ENCODE measurements at places on chromosomes 1 and 21.

DNA sequence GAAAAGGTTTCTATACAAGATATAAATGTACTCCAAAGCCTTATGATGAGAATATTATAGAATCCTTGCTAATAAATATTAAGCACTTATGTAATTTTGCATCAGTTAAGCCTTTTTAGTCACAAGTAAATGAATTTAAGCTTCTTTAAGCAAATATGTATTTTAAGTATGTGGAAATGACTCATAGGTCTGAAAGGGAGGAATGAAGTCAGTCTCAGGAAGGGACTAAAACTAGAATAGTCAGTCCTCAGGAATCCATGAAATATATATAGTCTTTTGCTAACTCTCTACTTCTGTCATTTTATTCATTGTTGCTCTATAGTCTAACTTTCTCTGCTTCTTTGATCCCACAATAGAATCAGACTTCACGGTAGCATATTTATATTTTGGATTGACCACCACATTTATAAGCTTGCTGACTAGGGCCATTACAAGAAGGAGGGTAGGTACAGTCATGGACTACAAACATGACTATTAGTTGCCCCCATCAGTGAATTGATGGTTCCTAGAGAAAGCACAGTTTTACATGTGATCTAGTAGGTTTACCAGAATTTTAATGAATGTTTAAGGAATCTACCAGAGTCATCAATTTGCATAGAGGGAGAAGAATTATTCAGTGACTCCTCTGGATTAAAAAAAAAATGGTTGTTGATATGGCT is 20.2 kb upstream of the RABGGTB start:
- peak; percentile 86 for DNase-seq

- DNase-seq: no peak
Measured at GRCh38 chr1:10155087-10155712, 55.2 kb upstream of the KIF1B start.

GRCh38 chr1:231679109-231679508 is 52.5 kb downstream of the DISC1 start:
- peak; percentile 5 for DNase-seq

DNA sequence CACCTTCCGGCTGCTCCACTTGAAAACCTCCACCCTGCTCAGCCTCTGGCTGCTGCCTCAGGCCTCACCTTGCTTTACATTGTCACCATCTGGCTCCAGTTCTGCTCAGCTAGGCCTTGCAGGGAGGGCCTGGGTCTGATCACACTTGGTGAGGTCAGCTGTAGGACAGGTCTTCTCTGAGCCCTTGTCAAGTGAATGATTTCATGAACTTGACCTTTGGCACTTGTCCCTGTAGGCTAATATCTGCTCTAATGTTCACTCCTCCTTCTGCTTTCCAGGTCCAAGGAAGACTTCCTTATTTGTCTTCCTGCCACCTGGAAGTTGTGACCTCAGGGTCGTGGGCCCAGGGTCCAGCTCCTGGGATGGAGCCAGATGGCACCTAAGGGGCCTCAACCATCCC is 41.4 kb downstream of the PTPRF start:
- DNase-seq: no peak

DNA sequence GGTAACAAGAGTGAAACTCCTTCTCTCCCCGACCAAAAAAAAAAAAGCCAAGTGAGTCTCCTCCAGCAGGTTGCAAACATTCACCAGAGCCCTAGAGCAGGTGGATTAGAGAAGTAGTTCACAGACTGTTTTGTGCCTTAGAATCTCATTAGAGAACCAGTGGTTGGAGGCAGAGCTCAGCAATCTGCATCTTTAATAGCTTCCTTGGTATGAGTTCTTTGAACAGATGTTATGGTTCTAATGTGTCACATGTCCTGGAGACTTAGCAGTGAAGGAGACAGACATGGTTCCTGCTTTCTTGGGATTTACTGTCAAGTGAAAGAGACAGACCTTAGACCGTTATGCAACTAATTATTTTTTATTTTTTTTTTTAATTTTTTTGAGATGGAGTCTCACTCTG is 26.8 kb downstream of the SESN2 start:
- no peak for DNase-seq

- DNase-seq: peak; percentile 43
Measured at GRCh38 chr1:18907021-18907916, 4.9 kb upstream of the ALDH4A1 start.

- DNase-seq: no peak
Measured at GRCh38 chr1:4407851-4408250, 246.6 kb upstream of the AJAP1 start.

GRCh38 chr1:143611159-143611558 is 360.6 kb downstream of the FAM72C start:
- no peak for DNase-seq

- no peak for DNase-seq
Measured at GRCh38 chr21:33149181-33149580, 79.2 kb downstream of the OLIG1 start.

DNA sequence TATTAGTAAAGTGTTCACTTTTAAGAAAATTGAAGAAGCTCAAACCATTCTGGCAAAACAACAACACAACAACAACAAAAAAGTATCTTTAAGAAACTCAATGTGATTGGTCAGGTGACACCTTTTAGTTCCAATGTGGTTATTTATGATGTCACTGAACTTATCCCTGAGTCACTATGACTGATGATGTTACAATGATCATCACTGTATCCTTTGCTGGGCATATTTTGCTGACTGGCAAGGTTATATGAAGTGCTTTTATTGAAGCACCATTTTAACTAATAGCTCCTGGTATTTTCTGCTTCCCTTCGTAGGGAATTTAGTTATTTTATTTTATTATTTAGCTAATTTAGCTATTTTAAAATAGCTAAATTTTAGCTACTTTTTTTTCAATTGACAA is at the start of gene TEX50:
TSS of gene TEX50 (plus strand) at position 223 of the 400 bp plus-strand sequence. CDS start 184 bp downstream, outside the sequence.
- no peak for DNase-seq

GRCh38 chr1:150389650-150390049 is 25.7 kb downstream of the RPRD2 start:
- peak; percentile 57 for DNase-seq

GRCh38 chr1:8754993-8755392 is 62.4 kb downstream of the RERE start:
- no peak for DNase-seq

GRCh38 chr1:150869683-150870082 is 6.7 kb downstream of the ARNT start:
- DNase-seq: no peak

DNA sequence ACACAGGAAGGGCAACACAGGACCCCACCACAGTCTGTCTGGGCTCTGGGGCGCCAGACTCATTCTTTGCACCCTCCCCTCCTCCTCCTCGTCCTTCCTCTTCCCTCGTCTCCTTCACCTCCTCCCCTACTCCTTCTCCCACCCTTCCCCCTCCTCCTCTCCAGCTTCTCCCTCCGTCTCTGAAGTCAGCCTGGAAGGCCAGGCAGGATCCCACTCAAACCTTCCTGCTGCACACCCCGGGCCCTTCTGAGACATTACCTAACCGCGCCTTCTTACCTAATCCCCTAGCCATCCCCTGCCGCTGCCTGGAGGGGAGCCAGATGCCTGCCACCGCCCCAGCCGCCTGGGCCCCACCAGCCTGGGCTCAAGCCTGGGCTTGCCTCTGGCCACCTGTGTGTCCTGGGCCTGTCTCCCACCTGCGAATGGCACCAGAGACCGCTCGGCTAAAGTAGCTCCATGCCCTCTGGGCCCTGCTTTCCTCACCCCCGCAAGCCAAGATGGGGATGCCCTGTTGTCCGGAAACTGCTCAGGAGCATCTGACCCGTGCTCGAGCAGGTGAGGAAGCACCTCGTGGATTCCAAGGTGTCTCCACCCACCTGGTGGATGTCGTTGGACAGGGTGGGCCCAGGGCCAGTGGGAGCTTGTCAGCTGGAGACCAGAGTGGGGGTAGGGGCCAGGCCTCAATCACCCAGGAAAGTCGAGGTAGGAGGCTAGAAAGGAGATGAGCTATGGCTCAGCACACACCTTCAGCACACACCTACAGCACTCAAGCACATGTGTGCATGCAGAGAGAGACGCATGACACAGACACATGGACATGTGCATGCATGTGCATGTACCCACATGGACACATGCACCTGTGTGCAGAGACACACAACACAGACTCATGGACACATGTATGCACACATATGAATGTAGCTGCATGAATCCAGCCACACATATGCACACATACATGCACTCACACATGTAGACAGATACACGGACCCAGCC is 31.9 kb downstream of the WNT9A start:
- DNase-seq: peak; percentile 82

- peak; percentile 90 for DNase-seq
Measured at GRCh38 chr1:67803380-67804279, 29.6 kb downstream of the GNG12 start.

DNA sequence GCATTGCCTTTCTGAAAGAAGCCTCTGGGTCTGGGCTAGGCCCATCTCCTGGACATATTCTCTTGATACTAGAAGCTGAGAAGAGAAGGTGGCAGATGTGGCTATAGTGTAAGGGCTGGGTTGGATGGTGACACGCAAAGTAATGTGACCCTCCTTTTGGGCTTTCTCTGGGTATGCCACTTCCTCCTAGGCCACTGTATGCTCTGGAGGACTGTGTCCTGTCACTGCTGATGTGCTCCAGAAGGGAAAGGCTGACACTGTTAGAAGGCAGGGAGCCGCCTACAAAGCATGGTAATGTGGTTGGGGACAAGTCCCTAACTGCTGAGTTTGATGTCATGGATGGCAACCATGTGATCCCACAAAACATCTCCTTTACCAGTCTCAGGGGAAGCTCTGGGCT is 112.1 kb downstream of the BCAR3 start:
- DNase-seq: no peak

DNA sequence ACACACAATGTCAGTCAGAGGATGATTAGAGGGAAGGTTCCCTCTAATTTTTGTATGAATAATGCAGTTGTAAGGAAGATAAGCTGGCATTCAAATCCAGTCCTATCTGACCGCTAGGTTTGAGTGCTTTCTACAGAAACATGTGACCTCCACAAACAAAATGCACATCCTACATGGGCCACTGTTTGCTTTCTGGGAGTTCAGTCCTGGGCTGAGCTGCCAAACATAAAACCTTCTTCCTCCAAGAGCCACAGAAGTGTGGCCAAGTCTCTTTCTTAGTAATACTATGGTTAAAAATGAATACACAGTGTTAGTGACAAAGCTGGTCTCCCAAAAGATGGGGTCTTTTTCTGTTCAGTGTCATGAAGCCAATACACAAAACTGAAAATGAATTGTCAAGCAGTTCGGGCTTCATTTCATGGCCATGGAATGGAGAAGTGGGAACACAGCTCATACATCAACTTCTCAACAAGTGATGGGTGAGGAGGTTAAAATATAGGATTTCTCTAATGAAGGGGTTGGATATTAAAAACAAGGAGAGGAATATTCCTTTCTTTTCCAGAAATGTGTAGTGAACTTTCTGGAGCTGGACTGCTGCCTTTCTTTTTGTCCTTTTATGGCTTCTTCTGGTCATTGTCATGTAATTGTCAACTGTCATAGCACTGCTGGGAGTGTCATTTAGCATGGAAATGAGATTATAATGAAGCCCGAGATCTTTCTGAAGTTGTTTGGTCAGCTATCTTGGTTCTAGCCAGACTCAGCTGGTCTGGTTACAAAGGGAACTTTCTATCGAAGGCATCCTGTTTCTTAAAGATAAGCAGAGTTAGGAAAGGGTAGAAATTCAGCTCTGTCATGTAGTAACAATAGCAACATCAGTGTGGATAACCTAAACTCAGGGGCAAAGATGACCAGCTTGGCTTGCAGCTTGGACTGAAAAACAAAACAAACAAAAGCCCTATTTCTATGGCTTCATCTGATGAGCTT is 135.1 kb downstream of the CHD1L start:
- no peak for DNase-seq

DNA sequence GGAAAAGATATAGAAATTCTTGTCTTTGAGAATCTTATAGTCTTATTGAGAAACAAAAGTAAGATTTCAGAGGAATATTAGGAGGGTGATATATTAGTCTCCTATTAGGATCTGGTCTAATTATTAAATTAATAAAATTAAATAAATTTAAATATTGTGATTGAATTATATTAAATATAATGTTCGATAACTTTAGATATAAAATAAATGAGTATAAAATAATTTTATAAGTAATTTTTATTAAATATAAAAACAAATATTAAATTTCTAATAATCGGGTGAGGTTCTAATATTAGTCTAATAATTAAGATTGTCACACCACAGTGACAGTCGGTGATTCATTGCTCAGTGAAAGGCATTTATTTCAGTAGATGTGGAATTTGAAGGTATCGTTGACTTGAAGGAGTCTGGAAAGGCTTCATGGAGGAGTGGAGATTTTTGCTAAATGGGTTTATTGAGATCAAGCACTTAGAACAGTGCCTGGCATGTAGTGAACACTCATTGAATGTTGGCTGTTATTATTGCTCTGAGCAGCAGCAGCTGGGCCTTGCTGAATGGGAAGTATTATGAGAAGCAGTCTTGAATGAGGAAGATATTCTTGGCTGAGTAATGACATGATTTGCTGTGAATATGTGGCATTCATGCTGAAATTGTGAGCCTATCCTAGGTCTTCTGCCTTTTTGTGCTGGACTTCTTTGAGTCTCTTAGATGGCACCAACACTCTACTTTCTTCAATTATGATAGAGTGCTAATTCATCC is 74.6 kb downstream of the USP25 start:
- DNase-seq: no peak

GRCh38 chr1:236465959-236466303 is 57.9 kb upstream of the LGALS8 start:
- DNase-seq: peak; percentile 99

DNA sequence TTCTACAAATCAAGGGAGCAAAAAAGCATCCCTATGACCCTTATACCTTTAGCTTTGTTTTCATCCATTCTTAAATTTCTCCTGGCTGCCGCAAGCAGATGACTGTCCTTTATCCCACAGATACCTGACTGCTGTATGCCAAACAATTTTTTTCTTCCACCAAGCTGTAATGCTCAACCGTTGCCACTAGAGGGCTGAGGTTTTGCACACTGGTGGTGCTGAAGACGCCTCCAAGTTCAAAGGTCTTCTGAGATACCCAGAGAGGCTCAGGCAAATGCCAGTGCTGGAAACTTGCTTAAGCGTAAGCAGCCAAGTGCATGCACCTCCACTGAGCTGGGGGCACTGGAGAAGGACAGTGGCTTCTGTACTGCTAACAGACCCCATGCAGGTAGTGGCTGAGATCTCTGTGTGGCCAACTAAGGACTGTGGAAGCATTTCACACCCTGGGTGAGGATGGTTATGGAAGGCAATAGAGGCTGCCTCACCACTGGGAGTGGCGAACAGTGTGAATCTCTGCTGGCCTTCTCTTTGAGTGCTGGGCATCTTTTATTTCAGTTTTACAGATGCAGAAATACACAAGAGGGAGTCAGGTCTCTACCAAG is 28.5 kb downstream of the CNIH3 start:
- peak; percentile 55 for DNase-seq

DNA sequence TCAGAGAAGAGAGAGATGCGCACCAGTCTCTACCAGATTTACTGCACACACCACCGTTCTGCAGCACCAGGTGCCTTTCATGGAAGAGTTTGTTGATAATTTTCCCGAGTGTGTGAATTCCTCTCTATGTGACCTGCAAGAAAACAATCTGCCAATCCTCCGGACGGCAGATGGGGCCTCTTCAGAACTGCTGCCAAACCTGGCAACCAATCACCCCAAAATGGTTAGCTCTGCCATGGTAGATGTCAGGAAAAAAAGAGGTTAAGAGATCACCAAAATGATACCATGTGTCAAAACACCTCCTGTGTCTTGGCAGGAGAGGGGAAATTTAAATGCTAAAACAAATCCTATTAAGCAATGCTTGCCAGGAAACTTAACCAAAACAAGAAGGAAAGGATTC is 96.5 kb downstream of the DAB1 start:
- no peak for DNase-seq
